Stimulated activated CD4-positive, alpha-beta T cell treated with anti-CD3 and anti-CD28 coated beads, TNF-alpha, amount 100 ng/mL, for 1 hour (primary cell): ENCODE measurements at places on chromosomes 12 and 14.

GRCh38 chr14:23931721-23932289, 21.8 kb upstream of the DHRS4 start:
- no peak for DNase-seq

GRCh38 chr14:32744811-32745445, 193.8 kb upstream of the NPAS3 start:
- no peak for DNase-seq

- DNase-seq, result no peak
Measured at GRCh38 chr12:31324845-31325523, 966 bp downstream of the SINHCAF start.

GRCh38 chr12:108106599-108106998, 22.5 kb upstream of the WSCD2 start:
- DNase-seq, result no peak

DNA sequence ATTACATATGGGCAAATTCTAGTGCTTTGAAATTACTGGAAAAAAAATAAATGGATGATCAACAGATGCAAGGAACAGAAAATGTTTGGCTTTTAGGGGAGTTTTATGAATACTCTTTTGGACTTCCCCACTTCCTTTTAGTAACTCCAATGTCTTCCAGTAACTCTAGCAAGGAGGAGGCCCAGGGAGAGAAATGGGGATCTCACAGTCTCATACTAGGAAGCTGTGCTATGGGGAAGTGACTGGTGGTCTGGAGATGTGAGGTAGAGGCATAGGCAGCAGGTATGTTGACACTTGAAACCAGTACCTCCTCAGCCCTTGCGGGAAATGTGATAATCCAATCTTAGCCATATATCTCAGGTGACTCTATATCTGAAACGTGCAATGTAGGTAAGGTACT, 68.1 kb downstream of the CRADD start:
- DNase-seq, result no peak

GRCh38 chr14:105028251-105028927, 7.5 kb upstream of the CDCA4 start:
- DNase-seq, result no peak

- DNase-seq, result no peak
Measured at GRCh38 chr12:103012884-103013283, 55.4 kb downstream of the ASCL1 start.

DNA sequence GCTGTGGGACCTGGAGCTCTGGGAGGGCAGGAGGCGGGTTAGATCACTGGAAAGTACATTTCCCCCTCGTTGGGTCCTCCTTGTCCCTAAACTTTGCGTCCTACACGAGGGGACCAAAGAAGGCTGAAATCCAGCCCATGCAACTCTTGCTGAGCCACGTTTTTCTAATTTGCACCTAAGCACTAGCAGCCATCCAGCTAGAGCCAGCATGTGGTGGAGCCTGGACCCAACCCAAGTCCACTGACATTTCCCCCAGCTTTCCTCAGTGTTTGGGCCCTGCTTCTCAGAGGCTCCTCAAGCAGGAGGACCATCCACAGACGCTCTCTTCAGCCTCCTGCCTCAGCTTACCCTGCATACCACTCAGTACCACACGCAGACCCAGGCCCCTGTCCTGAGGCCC, 49.7 kb downstream of the TSPAN11 start:
- DNase-seq, result no peak
